ENCODE measurements at places on chromosomes 6 and 20.
A peak's percentile ranks its signal among the peaks of the same experiment; 100 is the strongest.

- DNase-seq: no peak
Measured at GRCh38 chr6:108897371-108897770, 49.1 kb downstream of the ARMC2 start.

DNA sequence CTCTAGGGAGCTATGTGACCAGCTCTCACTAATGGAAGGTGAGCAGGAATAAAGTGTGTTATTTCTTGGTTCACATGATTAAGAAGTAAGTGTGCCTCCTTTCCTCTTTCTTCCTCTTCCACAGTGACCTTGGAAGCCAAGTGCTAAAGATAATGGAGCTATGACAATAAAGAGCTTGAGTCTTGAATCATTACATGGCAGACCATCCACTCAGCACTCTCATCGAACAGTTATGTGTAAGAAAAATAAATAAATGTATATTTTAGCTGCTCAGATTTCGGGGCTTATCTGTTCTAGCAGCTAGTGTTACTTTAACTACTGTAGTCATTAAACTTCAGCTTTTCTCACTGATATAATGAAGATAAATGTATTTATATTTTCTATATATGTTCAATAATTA lies 72.9 kb downstream of the HDGFL1 start:
- no peak for DNase-seq

DNA sequence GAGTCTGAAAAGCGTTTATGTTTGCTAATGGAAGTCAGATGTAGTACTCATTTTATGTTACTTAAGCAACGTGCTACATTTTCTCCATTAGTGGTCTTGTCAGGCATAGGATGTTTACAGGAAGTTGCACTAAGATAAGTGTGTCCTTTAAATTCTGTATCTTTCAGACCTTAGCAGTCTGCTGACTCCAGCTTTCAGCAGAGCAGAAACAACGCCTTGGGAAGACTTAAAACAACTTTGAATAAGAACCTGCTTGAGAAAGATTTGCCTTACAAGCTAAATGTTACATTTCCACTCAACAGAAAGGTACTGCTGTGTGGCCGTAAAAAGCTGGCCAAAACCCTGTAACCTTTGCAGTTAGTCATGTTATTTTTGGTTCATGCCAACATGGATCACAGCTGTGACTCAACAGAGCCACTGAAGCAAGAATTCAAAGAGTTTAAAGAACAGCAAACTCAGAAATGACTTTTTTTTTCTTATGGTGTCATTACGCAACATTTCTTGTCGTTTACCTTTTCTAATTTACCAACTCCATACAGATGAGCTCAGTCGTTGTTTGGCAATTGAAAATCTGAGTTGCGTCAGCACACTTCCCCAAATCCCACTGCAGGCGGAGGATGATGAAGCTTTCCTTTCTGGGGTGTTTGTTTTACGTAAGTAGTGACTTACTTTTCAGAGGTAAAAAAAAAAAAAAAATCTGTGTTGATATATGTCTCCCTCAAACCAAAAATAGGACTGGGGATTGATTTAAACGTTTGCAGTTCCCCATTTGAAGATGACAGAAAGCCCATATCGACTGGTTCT lies 27.9 kb upstream of the BMP6 start:
- DNase-seq: no peak

DNA sequence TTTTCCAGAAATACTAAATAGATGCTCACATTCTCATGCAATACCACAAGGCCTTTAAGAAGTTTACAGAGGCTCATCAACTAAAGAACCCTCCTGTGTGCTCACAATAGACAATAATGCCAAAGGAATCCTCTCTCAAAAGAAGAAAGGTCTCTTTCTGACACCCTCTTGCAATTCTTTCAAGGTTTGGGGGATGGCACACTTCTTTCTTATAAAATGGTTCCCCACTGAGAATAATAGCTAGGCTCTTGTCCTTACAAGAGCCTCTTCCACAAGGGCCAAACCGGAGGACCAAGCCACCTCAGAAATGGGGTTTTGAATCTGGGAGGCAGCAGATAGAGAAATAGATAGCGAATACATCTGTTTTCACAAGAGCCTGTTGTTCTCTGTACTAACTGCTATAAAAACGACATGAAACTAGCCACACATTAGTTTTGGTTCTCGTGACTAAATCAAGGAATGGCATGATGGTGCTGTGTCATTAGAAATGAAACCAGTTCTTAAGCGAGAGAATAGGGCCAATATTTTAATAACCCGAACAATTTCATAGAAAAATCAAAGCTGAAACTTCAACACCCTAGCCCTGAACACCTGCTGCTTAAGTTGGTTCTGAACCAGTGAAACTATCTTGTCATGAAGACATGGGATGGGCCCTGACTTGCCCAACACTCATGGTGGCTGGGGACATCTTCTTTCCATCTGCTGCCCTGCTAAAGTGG lies 81.1 kb downstream of the PRDM1 start:
- no peak for DNase-seq

DNA sequence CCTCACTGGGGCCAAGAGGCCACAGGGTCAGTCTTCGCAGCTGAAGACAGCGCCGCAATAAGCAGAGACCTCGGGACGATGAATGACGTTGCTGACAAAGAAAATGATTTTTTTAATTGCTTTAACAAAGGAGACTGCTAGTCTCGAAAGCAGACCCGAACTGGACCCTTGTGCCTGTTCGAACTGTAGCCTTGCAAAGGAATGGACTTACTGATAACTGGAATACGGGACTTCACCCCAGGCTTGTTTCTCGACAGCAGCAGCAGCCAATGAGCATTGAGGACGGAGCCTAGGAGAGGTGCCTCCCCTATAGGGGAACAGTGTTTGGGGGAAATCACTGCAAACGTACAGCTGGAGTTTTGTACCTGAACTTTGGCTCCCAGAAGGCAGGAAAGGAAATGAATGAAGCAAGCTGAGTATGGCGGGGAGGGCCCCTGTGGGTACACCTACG lies 1.3 kb upstream of the TAF4 start:
- peak; percentile 9 for DNase-seq

GRCh38 chr6:21900730-21901129 lies 307.2 kb downstream of the SOX4 start:
- no peak for DNase-seq

DNA sequence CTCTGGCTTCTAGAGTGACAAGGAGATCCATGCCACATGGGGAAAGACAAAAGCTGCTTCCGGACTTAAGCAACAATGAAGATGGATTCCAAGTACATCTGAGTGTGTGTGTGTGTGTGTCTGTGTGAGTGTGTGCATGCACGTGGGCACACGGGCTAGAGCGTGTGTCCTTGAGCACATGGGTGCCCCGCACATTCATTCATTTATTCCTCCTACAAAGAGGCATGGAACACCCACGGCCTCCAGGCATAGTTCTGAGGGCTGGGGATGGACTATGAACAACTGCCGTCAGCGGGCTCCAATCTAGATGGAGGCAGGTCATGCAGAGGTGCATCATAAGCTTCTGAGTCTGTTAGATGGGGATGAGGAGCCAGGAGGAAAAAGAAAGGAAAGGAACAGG lies 49.1 kb downstream of the GRM4 start:
- DNase-seq: no peak

- no peak for DNase-seq
Measured at GRCh38 chr6:137677709-137678108, 183.5 kb upstream of the OLIG3 start.

- no peak for DNase-seq
Measured at GRCh38 chr6:43761666-43762409, 8.2 kb upstream of the VEGFA start.

GRCh38 chr6:21246075-21246474 lies 347.5 kb upstream of the SOX4 start:
- no peak for DNase-seq

DNA sequence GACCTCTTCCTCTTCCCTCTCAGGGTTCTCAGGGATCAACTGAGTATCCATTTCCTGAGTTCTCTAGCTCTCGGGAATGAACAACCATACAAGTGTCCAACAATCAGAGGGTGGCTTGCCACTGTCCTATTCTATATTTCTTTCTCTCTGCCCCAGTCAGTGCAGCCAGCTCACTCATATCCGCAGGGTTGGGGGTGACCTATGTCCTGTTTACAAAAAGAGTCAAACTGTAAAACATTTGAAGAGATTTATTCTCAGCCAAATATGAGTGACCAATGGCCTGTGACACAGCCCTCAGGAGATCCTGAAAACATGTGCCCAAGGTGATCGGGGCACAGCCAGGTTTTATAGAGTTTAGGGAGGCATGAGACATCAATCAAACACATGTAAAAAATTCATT lies 10.8 kb upstream of the BTN3A2 start:
- DNase-seq: no peak

All from CD4-positive, alpha-beta T cell treated with Interleukin-2 at 100 ng/mL for 4 hours (primary cell).